ENCODE measurements at places on chromosomes 3 and 15. TPM values are rescaled to one million over a fixed set of nuclear protein-coding genes. Genes with fewer than 3 reads are reported as not detected.

- DNase-seq = no peak
Measured at GRCh38 chr15:41653760-41654159, 6.4 kb upstream of the MGA start.

Gene CFAP100
- total RNA-seq = not detected

Gene CNBP
- total RNA-seq = 338 TPM

Gene PRR23B
- total RNA-seq = not detected

Gene NR2E3
- 0.23 TPM for total RNA-seq

Gene ZNF619
- total RNA-seq = 10.6 TPM

GRCh38 chr3:62542185-62542584 lies 168.8 kb upstream of the FEZF2 start:
- DNase-seq = no peak

DNA sequence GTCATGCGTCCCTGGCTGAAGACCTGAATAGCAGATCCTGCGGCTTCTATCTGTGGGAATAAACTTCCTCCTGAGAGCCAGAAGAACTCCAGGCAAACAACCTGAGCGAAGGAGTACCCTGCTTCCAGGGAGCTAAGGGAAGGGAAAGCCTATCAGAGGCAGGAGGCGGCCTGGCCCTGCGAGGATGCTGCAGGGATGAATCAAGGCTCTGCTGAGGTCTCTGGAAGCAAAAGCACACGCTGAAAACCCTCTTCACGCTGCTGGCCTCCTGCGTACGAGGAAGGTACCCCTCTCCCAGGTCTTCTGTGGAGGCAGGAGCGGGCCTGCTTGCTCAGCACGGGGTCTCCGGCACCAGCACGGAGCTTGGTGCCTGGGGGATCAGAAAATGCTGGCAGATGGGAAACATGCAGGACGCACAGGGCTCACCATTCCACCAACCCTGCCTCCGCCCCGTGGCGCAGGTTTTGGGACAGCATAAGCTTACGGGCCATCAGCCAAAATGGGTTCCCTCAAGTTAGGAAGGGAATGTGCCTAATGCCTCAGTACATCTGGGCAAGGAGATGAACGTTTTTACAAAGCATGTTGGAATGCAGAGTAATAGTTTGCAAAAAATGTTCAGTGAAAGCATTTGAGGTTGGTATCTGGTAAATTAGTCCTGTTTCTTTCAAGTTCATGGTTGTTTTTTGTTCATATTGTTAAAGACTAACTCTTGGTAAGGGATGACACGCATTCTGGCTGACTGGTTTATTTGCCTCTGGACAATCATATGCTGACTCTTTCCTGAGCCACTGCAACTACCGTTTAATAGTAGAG lies 72.3 kb downstream of the CHSY1 start:
- DNase-seq = no peak

GRCh38 chr15:40762919-40763800 lies 708 bp upstream of the GCHFR start:
- peak; percentile 80 for DNase-seq

GRCh38 chr3:178419071-178419470 lies 117.2 kb upstream of the KCNMB2 start:
- no peak for DNase-seq

- no peak for DNase-seq
Measured at GRCh38 chr15:89098281-89098680, 10.0 kb downstream of the ABHD2 start.

GRCh38 chr3:44721231-44722102 lies 8.0 kb upstream of the ZNF501 start:
- no peak for DNase-seq

- no peak for DNase-seq
Measured at GRCh38 chr3:44330444-44330843, 8.1 kb upstream of the TCAIM start.

Gene LSAMP
- total RNA-seq = 7.3 TPM

GRCh38 chr3:121493431-121493830 lies 52.4 kb downstream of the POLQ start:
- no peak for DNase-seq

GRCh38 chr3:111975131-111975530 lies 3.7 kb upstream of the ABHD10 start:
- no peak for DNase-seq

GRCh38 chr15:85430406-85431204 lies 50.2 kb downstream of the AKAP13 start:
- DNase-seq = no peak

Gene RPUSD2
- total RNA-seq = 8.4 TPM

DNA sequence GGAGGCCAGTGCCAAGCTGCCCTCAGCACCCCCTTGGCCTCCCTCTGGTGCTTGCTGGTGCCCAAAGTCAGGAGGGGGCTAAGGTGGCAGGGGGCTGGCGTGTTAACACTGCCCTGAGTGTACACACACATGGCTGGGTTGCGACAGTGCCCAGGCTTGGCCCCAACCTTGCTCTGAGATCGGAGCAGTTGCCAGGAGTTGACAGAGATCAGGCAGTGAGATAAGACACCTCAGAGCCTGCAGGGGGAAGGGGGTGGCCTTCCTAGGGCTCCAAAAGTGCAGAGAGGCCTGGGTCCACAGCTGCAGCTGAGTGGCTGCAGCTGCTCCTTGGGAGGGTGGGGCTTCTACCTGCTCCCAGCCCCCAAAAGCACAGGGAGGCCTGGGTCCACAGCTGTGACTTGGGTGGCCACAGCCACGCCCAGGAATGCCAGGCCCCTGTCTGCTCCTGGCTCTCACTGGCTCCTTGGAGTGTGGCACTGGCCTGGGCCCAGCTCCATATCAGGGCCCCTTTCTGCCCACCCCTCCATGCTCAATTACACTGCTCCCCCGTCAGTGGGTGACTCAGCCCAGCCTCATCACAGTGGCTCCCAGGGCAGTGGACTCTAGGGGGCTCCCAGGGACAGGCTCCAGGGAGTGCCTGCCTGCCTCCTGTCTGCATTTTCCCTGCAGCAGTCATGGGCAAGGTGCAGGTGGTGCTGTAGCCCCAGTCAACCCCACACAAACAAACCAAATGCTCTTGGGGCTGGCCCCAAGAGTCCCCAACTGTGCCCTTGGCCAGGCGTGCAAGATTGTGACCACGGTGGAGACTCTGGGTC lies 56.4 kb upstream of the C15orf39 start:
- no peak for DNase-seq

DNA sequence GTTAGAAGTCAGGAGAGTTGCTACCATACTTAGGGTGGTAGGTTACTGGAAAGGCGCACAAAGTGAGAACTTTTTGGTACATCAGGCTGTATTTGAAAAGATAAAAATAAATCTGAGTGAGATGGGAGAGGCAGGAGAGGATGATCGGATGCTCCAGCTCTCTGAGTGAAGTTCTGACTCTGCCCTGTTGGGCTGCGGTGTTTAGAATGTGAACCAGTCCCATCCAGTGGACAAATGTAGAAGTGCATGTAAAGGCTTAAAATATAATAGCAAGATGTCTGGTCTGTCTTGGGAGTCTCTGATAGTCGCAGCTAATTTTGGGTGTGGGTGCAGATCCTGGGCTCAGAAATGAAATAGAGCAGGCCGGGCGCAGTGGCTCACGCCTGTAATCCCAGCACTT lies 30.4 kb downstream of the ACKR2 start:
- no peak for DNase-seq

GRCh38 chr3:25575001-25575400 lies 89.7 kb downstream of the TOP2B start:
- DNase-seq = peak; percentile 23

GRCh38 chr15:64653757-64654156 lies 121.6 kb downstream of the RBPMS2 start:
- DNase-seq = no peak

DNA sequence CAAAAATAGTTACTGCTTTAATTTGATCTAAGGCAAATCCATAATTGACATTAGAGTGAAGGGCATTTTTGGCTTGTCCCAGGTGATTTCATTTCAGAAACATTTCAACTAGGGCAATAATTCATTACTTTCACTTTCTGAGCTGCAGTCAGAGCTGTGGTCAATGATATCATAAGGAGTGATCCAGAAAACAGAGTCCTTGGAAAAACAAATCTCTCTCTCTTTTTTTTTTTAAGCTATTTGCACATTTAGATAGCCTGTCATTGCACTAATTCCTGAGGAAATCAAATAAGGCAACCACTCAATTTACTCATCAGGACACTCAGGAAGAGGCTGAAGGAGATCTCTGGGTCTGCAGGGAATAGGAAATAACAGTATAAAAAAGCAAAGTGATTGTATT lies 269.5 kb upstream of the LRRC3B start:
- no peak for DNase-seq

Gene TERC
- 1.4 TPM for total RNA-seq

- no peak for DNase-seq
Measured at GRCh38 chr15:62928242-62928999, 114.1 kb upstream of the TPM1 start.

DNA sequence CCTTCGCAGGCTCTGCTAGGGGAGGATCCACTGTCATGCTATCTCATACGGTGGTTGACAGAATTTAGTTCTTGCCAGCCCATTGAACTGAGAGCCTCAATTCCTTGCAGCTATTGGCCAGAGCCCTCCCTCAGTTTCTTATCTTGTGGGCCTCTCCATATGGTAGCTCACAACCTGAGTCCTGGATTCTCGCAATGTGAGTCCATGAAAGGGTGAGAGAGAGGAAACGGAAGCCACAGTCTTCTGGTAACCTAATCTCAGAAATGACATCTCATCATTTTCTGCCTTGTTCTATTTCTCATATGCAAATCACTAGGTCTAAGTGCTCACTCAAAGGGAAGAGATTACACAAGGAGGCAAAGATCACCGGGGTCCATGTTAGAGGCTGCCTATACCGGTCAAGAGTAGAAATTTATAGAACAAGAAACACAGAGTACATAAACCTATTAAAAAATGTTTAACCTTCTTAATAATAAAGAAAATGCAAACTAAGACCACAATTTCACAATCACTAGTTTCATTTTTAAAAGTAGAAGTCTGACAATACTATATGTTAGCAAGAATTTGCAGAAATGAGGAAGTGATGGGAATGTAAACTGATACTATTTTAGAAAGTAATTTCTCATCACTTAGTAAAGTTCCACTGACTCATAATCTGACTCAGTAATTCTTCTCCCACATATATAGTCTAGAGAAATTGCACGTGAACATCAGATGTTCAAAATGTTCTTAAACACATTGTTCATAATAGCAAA lies 378.4 kb upstream of the AGTR1 start:
- DNase-seq = no peak

DNA sequence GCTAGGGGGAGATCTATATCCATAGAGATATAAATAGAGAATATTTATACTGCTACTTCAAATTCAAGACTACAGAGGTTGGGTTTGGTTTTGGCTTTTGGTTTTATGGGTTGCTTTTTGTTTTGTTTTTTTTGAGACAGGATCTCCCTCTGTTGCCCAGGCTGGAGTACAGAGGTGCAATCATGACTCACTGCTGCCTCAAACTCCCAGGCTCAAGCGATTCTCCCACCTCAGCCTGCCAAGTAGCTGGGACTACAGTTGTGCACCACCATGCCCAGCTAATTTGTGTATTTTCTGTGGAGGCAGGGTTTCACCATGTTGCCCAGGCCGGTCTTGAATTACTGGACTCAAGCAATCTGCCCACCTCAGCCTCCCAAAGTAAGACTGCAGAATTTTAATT lies 3.9 kb upstream of the UBL7 start:
- no peak for DNase-seq

- peak; percentile 50 for DNase-seq
Measured at GRCh38 chr3:39809181-39809994, at the start of gene MYRIP. MYRIP (plus strand) TSS chr3:39809609; CDS start chr3:39900817, 91,208 bp downstream.

GRCh38 chr3:47007482-47008233 lies 28.2 kb downstream of the NBEAL2 start:
- DNase-seq = peak; percentile 40

DNA sequence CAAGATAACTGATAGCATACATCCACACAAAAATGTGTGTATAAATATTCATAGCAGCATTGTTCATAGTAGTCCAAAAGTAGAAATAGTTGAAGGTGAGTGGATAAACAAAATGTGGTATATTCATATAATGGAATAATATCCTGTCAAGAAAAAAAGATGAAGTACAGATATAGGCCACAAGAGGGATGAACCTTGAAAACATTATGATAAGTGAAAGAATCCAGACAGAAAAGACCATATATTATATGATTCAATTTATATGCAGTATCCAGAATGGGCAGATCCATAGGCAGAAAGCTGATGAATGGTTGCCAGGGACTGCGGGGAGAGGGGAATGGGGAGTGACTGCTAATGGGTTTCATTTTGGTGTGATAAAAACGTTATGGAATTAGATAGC lies 54.3 kb upstream of the TNIK start:
- no peak for DNase-seq

DNA sequence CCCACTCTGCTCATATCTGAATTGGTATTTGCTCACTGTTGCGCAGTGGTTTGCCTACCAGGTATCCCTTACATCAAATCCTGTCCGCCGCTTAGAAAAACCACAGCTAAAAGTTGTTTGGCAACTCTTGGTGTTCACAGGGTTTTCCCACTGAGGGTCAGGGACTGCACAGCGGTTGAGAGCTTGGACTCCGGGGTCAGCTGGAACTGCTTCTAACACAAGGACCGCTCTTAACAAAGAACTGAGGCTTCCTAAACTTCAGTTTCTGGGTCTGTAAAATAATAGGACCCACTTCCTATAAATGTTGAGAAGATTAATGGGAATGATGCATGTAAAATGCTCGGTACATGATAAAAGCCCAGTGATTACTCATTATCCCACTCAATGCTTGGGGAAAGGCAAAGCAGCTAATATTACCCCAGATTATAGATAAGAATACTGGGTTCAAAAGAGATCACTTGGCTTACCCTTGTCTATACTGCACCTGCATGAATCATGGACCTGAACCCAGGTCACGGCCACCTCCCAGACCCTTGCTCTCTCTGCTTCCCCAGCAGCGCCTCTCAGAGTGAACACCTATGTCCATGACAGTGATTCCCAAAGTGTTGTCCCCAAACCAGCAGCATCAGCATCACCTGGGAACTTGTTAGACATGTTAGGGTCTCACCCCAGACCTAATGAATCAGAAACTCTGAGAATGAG lies 36.1 kb downstream of the LIPC start:
- DNase-seq = no peak

Gene PIGZ
- total RNA-seq = 16.3 TPM
